ENCODE measurements at places on chromosomes 1 and 21. TPM values are rescaled to one million over a fixed set of nuclear protein-coding genes. Genes with fewer than 3 reads are reported as not detected.

DNA sequence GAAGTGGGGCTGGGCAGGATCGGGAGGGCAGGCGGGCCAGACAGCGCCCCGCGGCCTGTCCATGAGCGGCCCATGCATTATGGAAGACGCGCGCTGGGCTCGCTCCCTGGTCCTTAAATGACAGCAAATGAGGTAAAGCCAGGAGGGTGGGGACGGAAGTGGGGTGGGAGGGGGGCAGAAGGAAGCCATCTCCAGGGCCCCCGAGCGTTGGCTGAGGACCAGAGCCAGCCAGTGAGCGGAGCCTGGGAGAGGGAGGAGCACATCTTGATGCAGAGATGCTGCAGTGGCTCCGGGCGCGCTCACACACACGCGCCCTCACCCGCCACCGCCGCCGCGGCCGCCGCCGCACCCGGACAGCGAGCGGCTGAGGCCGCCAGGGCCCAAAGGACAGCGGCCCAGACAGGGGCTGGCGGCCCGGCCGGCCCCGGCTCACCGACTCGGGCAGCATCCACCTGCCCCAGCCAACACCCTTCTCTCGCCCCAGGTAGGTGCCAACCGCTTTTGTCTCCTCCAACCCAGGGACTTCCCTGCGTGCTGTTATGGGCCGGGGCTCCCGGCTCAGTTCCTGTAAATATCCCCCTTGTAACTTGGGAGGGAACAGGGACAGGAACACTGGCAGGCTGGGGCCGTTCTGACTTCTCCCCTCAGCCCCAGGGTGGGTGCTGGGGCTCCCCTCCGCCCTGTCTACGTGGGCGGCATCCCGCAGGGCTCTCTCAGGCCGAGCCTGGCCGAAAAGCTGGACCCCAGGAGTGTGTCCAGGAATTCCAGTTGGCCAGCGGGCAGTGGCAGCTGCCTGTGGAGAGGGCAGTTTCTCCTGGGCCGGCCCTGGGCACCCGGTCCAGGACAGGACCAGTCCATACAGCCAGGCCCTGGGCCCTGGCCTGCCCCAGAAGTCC, at the start of gene CNTN2:
CNTN2 (plus strand) TSS at position 302 of the 896 bp plus-strand sequence. CDS start 9,974 bp downstream, outside the sequence.
- DNase-seq, result no peak

DNA sequence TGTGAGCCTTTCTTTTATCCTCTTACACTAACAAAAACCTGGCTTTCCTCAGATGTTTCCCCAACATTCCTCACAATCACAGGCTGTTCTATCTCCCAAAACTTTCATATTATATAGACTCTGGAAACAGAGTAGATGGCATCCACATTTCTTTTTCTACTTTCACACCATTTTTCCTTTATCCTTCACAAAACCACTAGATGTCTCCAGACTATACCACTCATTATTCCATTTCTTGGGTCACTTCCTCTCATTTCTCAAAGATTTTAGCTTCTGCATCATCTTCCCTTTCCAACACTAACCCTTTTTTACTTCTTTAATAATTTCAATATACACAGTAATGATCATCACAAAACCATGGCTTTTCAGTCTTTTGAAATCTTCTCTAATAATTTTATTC, 286.0 kb upstream of the DEPDC1 start:
- DNase-seq, result no peak

- no peak for DNase-seq
Measured at GRCh38 chr1:90723590-90724108, 6.5 kb upstream of the BARHL2 start.

- no peak for DNase-seq
Measured at GRCh38 chr21:36854391-36854790, 112.1 kb downstream of the HLCS start.

- no peak for DNase-seq
Measured at GRCh38 chr1:87867626-87868025, 538.9 kb downstream of the LMO4 start.

SLAMF9 gene
- total RNA-seq, result not detected

Measured in osteocyte (in vitro differentiated cells).